ENCODE measurements at places on chromosomes 6 and 20. TPM values are rescaled to one million over a fixed set of nuclear protein-coding genes. Genes with fewer than 3 reads are reported as not detected.

ESR1 gene
- total RNA-seq, result under 0.01 TPM

PANK2 gene
- 60.3 TPM for total RNA-seq

TAGAP gene
- not detected for total RNA-seq

PCSK2 gene
- total RNA-seq, result not detected

ETV7 gene
- total RNA-seq, result 0.28 TPM

All from smooth muscle cell of the umbilical artery (primary cell).